Endothelial cell (in vitro differentiated cells): ENCODE measurements at places on chromosomes 1 and 21.
A peak's percentile ranks its signal among the peaks of the same experiment; 100 is the strongest.

GRCh38 chr1:167430849-167431242, 87.5 kb downstream of the CD247 start:
- DNase-seq, result no peak

DNA sequence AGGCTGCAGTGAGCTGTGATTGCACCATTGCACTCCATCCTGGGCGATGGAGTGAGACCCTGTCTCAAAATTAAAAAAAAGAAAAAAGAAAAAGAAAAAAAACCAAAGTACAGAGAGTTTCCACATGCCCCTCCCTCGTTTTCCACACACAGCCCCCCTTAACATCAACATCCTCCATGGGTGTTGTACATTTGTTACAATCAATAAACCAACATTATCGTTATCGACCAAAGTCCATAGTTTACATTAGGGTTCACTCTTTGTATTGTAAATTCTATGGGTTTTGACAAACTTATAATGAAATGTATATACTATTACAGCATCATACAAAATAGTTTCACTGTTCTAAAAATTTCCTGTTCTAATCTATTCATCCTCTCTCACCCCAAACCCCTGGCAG, 15.9 kb upstream of the TINAGL1 start:
- DNase-seq, result no peak

DNA sequence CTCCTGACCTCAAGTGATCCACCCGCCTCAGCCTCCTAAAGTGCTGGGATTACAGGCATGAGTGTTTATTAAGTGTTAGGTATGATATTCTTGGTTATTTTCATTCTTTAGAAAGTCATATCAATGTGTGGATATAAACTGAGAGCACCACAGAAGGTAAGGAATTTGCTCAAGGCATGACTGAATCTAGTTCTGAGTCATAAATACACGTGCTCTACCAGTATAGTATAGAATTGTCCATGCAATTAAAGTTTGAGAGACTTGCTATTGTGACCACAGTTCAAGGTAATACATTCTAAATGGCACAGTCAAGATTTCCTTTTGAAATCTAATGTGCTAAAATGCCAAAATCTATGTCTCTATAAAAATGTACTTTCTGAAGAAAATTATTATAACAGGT, 401.1 kb upstream of the CHRM3 start:
- DNase-seq, result no peak

DNA sequence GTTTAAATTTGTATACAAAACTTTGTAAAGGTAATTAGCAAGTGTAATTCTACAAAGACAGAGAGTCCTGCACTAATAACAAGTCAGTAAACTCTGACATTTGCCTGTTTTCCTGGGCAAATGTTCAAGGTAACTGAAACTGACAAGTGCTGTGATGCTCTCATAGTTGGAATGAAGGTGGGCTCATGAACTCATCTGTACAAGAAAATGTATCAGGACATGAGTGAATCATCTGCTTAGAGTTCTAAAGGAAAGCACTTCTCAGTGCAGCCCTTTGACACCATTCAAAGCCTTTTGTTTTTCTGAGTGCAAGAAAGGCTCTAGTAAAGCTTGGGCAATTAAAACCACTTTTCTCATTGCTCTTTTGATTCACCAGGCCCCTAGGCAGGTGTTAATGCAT, 91.5 kb downstream of the UROD start:
- no peak for DNase-seq

GRCh38 chr1:231070758-231071444, 30.8 kb upstream of the FAM89A start:
- no peak for DNase-seq

- DNase-seq, result no peak
Observed at GRCh38 chr1:87144316-87144895, 184.3 kb upstream of the LMO4 start.

GRCh38 chr1:21783679-21784603, 992 bp upstream of the USP48 start:
- peak; percentile 85 for DNase-seq

DNA sequence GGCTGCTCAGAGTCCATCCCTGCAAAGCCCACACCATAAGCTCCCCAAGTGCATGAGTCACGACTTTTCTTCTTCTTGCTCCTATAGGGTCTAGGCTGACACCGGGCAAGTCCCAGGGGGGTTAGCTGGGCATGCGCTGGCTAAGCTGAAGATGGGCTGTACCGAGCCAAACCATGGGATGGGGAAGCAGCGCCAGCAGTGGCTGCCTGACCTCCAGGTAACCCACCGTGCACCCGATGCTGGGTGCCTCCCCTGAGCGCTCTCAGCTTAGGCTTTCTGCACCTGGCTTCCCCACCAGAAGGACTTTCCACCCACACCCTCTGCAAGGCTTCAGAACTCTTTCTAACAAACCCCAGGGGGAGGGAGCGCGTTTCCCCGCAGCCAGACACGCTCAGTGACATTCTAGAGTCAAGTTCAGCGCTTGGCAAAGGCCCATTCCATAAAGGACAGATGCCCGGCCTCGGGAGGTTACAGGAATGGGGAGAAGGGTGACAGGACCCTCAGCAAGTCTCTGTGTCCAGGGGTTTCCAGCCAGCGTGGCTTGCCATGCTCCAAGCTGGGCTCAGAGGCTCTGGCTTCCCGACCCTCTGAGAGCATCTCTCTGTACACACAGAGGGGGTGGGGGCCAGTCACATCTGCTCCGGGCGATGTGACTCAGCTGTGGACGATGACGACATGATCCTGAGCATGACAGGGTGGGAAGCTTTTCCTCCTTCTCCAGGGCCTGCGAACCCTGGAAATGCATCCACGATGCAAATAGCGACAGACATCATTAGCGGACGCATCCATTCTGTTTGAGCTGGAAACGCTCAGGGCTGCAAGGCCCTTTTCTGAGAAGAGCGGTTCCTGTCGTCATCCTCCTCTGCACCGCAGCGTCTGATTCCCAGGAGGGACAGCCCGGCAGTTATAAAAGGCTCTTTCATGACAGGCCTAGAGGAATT, 107.8 kb downstream of the SIK1 start:
- no peak for DNase-seq

DNA sequence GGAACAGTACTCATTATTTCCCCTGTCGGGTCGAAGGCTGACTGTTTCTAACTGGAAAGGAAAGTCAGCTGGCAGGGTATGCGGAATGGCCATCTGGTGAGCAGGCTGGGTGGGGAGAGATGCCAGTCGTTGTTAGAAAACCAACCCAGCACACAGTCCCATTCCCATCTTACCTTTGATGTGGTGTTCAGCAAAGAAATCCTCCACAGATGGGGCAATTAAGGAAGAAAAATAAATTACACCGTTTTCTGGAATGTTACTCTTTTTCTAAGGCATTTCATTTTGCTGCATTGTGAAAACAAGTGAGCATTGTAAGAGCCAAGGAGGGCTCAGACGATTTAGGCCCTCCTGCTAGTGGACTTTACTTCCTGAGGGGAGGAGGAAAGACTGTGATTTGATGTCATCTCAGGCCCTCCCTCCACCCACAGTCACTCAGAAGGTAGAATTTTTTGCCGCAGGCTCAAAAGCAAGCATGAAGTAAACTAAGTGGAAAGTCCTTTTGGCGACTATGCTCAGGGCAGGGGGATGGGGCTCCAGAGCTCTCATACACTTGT, at the start of gene SLC16A4:
TSS of gene SLC16A4 (minus strand) at position 335 of the 554 bp plus-strand sequence. CDS start 1,703 bp downstream, outside the sequence.
- DNase-seq, result peak; percentile 7

DNA sequence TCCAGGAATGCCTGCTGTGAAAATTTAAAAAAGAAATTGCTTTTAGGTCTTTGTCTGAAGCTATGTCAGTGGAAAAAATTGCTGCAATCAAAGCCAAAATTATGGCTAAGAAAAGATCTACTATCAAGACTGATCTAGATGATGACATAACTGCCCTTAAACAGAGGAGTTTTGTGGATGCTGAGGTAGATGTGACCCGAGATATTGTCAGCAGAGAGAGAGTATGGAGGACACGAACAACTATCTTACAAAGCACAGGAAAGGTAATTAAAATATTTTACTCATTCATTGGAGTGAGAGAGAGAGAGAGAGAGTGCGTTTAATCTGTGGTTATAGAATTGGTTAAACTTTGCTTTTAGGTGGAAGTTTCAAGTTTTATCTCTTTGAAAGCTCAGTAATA, 20.0 kb downstream of the CDC73 start:
- DNase-seq, result no peak

DNA sequence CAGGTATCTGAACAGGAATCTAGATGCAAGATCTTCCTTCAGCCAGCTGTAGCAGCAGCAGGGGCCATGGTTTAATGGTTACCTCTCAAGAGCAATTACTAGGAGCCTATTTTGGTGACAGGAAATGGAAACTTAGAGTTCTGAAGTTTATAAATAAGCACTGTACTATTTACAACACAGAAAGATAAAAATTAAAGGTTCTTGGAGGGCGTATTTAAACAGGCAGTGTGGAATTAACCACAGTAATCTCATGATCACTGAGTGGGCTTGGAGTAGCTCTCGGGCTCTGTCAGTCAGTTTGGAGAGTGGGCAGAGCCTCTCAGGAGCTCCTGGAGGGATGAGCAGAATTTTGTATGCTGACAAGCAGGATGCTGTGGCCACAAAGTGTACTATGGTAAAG, 10.2 kb upstream of the FCRL5 start:
- DNase-seq, result no peak

DNA sequence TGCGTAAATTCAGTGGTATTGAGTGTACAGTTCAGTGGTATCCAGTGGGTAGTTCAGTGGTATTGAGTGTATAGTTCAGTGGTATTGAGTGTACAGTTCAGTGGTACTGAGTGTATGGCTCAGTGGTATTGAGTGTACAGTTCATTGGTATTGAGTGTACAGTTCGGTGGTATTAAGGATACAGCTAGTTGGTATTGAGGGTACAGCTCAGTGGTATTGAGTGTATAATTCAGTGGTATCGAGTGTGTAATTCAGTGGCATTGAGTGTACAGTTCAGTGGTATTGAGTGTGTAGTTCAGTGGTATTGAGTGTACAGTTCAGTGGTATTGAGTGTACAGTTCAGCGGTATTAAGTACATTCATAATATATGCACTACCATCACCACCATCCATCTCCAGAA, 23.5 kb upstream of the KCNAB2 start:
- no peak for DNase-seq
